ENCODE measurements at places on chromosomes 6 and 20.

DNA sequence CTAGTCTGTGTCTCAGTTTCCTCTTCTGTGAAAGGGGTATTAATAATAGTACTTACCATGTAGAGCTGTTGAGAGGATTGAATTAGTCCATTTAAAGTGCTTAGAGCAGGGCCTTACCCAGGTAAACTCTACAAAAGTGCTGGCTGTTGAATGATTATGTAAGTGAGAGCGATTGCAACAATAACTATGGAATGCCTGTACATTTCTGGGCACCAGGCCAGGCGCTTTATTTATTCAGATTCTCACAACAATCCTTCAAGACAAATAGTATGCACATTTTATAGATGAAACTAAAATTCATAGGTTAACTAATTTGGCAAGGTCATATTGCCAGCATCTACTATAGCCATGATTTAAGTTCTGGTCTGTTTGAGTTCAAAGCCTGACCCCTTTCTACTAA is 78.3 kb upstream of the MMS22L start:
- DNase-seq, result no peak

GRCh38 chr20:24948939-24949679 is at the start of gene CST7:
TSS of gene CST7 (plus strand) at chr20:24949269. CDS start at chr20:24949506, 237 bp downstream.
- peak; percentile 87 for DNase-seq

- no peak for DNase-seq
Observed at GRCh38 chr6:36376742-36377141, 10.7 kb downstream of the ETV7 start.

GRCh38 chr20:52312132-52312729 is 120.7 kb upstream of the ZFP64 start:
- peak; percentile 74 for DNase-seq

DNA sequence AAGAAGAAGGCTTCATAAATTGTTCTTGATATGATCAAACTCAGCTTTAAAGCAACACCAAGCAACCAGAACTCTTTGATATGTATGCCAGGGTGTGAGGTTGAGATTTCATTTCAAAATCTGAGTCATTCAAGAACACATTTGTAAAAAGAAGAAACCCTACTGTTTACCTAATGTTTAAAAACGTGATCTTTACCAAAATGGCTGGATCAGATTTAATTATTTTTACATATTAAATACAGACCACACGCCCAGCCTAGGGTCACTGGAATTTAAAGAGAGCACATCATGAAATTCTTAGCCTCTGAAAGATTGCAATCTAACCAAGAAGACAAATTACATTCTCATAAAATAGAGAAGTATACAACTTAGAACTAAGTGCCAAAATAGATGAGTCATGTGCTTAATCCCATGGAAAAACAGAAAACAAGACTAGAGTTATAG is 206.8 kb upstream of the SMLR1 start:
- no peak for DNase-seq

DNA sequence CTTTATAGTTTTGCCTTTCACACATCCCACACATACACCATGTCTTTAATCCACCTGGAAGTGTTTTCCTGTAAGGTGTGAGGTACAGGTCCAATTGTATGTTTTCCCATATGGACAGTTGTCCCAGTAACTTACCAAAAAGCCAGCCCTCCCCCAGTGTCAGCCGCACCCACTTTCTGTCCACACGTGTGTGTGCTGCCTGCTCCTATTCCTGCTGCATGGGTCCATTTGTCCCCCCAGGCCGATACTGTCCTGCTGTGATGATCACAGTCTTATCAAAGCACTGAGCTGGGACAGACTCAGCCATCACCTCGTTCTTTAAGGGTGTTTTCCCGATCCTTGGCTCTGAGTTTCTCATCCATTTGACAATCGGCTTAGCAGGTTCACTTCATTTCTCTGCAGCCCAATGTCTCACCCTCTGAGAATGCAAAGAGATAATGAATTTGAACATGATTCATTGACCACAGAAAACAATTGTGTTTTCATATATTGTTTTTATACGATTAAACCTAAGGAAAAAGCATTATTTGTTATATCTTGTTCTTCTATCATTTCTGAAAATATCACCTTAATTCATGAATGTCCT is 9.6 kb downstream of the VSX1 start:
- DNase-seq, result no peak

DNA sequence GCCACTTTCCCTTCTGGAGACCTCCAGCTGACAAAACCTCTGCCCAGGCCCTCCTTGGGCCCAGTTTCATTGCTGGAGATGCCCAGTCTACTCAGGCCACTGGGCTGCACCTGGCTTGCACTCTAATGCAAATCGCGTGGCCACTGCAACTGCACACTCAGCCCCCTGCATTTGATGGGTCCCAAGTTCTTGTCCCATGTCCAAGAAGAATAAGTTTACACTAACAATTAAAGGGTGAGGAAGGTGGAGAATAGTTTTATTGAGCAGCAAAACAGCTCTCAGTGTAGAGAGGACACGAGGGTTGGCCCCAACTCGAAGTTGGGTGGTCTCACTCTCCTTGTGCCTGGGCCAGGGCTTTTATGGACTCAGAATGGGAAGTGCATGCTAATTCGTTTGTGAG is 31.9 kb upstream of the THEMIS start:
- DNase-seq, result no peak

- peak; percentile 13 for DNase-seq
Observed at GRCh38 chr6:88761237-88762031, 202.0 kb downstream of the RNGTT start.

- no peak for DNase-seq
Observed at GRCh38 chr6:126914801-126915200, 203.7 kb upstream of the RSPO3 start.

DNA sequence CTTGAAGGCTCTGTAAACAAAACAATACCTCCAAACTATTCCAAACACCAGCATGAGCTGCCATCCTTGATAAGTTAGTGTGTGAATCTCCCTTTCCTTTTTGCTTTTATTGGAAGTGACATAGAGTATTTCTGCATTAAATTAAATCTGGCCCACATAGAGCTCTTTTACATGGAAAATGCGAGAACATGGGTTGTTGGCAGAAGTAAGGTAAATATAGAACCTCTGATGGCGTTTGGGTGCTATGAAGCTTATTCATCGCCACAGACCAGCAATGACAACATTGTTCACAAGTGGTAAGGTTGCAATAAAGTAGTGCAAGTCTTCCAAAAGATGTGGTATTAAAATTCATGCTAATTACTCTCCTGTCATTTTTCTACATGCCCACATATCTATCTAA is 445.8 kb upstream of the JAG1 start:
- no peak for DNase-seq

DNA sequence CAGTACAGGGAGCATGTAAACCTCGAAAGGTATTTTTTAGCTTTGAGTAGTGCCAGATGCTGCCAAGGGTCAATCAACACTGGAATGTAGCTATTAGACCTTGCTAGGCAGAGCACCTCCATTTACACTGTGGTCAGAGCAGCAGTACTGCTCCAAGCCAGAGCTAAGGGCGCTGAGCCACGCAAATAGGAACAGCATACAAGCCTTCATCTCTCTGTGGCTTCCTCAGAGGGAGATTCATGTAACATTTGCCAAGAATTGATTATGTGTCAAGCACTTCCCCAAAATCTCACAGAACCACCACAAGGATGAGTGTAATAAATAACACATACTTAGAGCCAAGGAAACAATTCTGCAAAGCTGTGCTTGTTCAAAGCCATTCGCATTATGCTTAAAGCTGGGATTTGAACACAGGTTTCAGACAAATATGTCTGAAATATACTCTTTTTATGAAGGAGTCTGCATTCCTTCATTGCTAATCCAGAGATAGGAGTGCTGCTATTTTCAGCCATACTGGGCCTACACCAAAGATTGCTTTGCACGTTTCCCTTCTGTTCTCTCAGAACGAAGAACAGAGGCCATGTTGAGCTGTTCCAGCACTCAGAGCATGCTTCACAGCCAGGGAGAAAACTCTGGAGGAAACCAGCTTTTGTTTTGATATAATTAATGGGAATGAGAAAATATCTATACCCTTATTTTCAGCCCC is 97.7 kb downstream of the SLC16A10 start:
- no peak for DNase-seq

GRCh38 chr6:91278416-91278815 is 691.5 kb upstream of the MAP3K7 start:
- DNase-seq, result no peak

- DNase-seq, result no peak
Observed at GRCh38 chr6:56176741-56177140, 70.6 kb downstream of the COL21A1 start.

GRCh38 chr6:124960757-124961463 is 1.3 kb upstream of the RNF217 start:
- no peak for DNase-seq

GRCh38 chr20:8330319-8330784 is 198.3 kb downstream of the PLCB1 start:
- no peak for DNase-seq

- no peak for DNase-seq
Observed at GRCh38 chr6:75504465-75505222, 11.0 kb upstream of the FILIP1 start.

DNA sequence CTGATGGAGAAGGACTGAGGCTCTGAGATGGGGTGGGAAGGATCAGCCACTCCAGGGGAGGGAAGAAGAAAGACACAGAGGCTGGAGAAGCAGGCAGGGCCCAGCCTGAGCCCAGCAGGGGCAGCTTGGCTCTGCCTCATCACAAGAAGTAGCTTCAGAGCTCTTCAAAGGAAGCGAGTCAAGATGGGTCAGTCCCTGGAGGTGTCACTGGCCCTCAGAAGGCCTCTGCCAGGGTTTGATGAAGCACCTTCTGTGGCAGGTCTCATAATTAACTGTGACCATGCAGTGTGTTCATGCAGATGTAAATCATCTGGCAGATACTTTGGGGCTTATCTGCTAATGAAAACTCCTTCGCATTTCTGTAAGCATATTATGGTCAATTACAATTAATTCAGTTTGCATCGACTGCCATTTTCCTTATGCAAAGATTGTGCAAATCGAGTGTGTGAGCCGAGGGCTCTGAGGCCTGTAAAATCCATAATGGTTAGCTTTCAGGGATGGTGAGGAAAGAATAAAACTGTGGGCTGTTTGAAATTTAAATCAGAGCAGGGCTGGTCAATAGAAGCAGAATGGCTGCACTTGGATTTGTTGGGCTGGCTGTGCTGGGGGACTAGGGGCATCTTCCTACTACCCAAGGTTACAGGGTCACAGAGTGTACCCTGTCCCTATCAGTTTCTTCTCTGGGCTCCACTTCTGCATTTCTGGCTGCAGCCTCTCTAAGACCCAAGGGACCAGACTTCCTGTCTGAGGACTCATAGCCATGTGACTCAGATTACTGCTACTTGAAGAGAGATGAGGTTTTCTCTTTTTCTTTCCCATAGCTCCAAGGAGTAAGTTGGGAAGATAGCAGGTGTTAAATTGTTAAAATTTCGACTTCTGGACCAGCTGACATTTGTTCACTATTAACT is 376.6 kb downstream of the DHX35 start:
- peak; percentile 6 for DNase-seq
